Left ventricle myocardium inferior (tissue), 1 donor: ENCODE measurements at places on chromosomes 11 and 22.
A peak's percentile ranks its signal among the peaks of the same experiment; 100 is the strongest.

GRCh38 chr22:37504964-37505363 is 14.3 kb downstream of the CARD10 start:
- peaks cover 14% of the 10 kb centered on the region for H3K27me3 ChIP-seq

GRCh38 chr11:10455637-10456487 is 798 bp downstream of the AMPD3 start:
- H3K4me3 ChIP-seq: peak overlapping the region; percentile 48
- DNase-seq: no peak
- peaks cover 20% of the 10 kb centered on the region for H3K4me1 ChIP-seq
- H3K27me3 ChIP-seq: peaks cover 35% of the 10 kb centered on the region
- no peaks in the 10 kb centered on the region for H3K36me3 ChIP-seq

- H3K27ac ChIP-seq: peak overlapping the region; percentile 89
- no peak for DNase-seq
- H3K4me3 ChIP-seq: no peak overlapping the region
- H3K27me3 ChIP-seq: no peaks in the 10 kb centered on the region
These were observed 1.1 kb upstream of the PYGM start for GRCh38 chr11:64760759-64761420.

- H3K36me3 ChIP-seq: peaks cover 81% of the 10 kb centered on the region
- no peak for DNase-seq
- H3K4me1 ChIP-seq: no peaks in the 10 kb centered on the region
- peaks cover 3% of the 10 kb centered on the region for H3K27me3 ChIP-seq
These were observed 211.9 kb downstream of the MYO18B start for GRCh38 chr22:25953919-25954318.

GRCh38 chr22:48393885-48394284 is 1433.8 kb downstream of the BRD1 start:
- no peaks in the 10 kb centered on the region for H3K36me3 ChIP-seq
- no peak overlapping the region for H3K4me3 ChIP-seq
- H3K27me3 ChIP-seq: peaks cover 87% of the 10 kb centered on the region
- DNase-seq: no peak
- no peaks in the 10 kb centered on the region for H3K4me1 ChIP-seq

GRCh38 chr11:102157219-102157618 is 47.0 kb downstream of the YAP1 start:
- H3K4me1 ChIP-seq: peaks cover 87% of the 10 kb centered on the region
- no peaks in the 10 kb centered on the region for H3K27me3 ChIP-seq
- H3K36me3 ChIP-seq: no peaks in the 10 kb centered on the region
- peak overlapping the region; percentile 0 for H3K4me3 ChIP-seq
- H3K27ac ChIP-seq: peak overlapping the region; percentile 58

DNA sequence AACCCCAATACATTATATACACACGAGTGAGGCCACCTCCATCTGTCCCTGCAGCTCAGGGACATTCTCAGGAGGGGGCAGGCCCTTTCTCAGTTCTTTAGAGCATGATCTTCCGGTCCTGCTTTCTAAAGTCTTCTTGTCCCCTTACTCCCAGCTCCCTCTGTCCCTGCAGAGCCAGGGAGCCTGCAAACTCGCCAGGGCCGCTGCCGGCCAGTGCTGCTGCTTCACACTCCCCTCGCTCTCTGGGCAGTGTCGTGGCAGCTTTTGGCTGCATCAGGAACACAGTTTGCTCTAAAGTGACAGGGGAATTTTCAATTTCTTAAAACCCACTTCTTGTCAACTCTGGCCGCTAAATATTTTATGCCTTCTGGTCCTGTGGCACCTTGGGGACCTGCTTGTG is 130.1 kb upstream of the NARS2 start:
- no peak overlapping the region for H3K4me3 ChIP-seq
- H3K36me3 ChIP-seq: no peaks in the 10 kb centered on the region
- no peaks in the 10 kb centered on the region for H3K4me1 ChIP-seq
- H3K27me3 ChIP-seq: peaks cover 2% of the 10 kb centered on the region

DNA sequence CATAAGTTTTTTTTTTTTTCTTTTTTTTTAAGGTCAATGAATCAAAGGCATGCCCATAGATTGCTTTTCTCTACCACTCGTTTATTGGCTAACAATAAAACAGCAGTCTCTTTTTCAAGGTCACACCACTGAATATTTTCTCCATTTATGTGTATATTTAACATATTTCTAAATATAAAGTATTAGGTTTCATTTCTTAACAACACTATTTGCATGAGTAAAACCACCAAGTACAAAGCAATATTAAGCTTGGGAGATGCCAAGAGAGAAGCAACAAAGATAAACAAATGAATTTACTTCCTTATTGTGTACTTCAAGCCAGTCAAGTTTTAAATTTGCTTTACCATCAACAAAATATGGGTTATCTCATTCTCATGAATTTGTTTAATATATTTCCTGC is 708.9 kb upstream of the CCDC179 start:
- H3K27ac ChIP-seq: no peak overlapping the region
- no peaks in the 10 kb centered on the region for H3K27me3 ChIP-seq

DNA sequence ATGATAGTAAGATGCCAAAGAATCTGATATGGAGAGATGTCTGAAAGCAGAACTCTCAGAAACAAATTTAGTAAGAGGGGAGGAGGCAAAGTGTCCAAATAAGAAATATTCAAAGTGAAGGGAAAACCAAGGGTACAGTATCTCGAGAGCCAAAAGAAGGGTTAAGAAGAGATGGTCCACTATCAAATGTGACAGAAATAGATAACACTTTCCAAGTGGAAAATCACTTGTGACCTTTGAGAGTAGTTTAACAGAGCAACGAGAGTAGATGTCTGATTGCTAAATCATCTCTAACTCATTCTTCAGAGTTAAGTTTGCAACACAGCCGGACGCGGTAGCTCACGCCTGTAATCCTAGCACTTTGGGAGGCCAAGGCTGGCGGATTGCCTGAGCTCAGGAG is 4.3 kb upstream of the BUD13 start:
- peaks cover 48% of the 10 kb centered on the region for H3K36me3 ChIP-seq
- H3K4me3 ChIP-seq: no peak overlapping the region
- DNase-seq: no peak
- H3K4me1 ChIP-seq: peaks cover 17% of the 10 kb centered on the region

DNA sequence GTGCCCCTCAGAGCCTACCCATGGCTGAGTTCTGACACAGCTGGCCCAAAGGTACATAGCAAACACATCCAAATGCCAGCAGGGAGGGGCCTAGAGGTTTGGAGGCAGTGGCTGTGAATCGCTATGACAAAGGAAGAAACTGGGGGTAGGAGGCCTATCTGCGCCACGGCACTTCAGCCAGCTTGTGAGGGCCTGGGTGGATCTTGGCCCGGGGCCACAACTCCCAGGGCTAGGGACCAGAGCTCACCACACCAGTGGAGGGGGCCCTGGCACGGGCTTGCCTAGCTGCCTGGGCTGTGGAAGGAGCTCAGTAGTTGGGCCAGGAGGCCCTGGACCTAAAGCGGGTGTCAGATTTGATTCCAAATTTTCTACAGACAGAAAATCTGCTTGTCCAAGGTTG is 9.4 kb upstream of the NAP1L4 start:
- peak overlapping the region; percentile 80 for H3K27ac ChIP-seq
- peak; percentile 63 for DNase-seq
- no peak overlapping the region for H3K4me3 ChIP-seq
- H3K4me1 ChIP-seq: peaks cover 26% of the 10 kb centered on the region
- peaks cover 70% of the 10 kb centered on the region for H3K36me3 ChIP-seq

DNA sequence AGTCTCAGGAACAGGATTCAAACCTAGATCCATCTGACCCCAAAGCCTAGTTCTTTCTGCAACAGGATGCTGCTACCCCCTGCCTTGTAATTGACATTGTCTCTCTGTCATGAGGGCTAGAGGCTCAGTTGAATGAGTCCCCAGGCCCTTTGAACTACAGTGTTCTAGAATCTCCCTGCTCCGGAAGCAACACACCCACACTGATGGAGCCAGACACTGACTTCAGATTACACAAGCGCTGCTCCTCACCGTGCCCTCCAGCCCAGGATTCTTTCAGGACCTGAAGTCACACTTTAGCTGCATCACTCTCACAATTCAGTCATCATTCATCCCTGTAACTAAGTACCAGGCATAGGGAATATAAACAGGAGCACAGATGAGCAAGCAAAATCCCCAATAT is 69.6 kb downstream of the RAB30 start:
- H3K27ac ChIP-seq: peak overlapping the region; percentile 6
- no peak overlapping the region for H3K4me3 ChIP-seq
- H3K4me1 ChIP-seq: peaks cover 72% of the 10 kb centered on the region

DNA sequence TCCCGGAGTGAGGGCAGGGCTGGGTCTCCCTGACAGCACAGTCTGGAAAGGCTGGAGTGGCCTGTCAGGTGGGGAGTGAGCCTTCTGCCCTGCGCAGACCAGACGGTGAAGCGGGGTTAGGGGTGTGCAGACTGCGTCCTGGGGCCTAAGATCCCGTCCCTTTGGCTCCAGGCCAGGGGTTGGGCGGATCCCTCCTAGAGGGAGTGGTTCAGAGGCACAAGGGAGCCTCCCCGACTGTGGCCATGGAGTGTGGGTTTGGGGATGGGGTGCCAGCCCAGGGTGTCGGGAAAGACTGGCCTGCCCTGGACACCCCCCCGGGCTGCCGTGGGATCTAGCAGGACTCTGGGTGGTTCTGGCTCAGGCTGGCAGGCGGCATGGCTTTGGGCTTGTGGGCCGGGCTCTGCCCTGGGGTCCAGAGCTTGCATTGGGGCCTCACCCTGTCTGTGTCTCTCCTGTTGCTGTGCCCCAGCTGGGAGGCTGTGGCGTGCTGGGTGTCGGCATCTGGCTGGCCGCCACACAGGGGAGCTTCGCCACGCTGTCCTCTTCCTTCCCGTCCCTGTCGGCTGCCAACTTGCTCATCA is 19.5 kb downstream of the TSPAN4 start:
- peaks cover 44% of the 10 kb centered on the region for H3K36me3 ChIP-seq
- peaks cover 34% of the 10 kb centered on the region for H3K4me1 ChIP-seq
- peak; percentile 51 for DNase-seq
- no peaks in the 10 kb centered on the region for H3K27me3 ChIP-seq

GRCh38 chr11:92839450-92839849 is 130.0 kb upstream of the MTNR1B start:
- H3K36me3 ChIP-seq: no peaks in the 10 kb centered on the region
- no peak for DNase-seq
- no peak overlapping the region for H3K4me3 ChIP-seq
- peaks cover 6% of the 10 kb centered on the region for H3K27me3 ChIP-seq
- H3K27ac ChIP-seq: no peak overlapping the region

DNA sequence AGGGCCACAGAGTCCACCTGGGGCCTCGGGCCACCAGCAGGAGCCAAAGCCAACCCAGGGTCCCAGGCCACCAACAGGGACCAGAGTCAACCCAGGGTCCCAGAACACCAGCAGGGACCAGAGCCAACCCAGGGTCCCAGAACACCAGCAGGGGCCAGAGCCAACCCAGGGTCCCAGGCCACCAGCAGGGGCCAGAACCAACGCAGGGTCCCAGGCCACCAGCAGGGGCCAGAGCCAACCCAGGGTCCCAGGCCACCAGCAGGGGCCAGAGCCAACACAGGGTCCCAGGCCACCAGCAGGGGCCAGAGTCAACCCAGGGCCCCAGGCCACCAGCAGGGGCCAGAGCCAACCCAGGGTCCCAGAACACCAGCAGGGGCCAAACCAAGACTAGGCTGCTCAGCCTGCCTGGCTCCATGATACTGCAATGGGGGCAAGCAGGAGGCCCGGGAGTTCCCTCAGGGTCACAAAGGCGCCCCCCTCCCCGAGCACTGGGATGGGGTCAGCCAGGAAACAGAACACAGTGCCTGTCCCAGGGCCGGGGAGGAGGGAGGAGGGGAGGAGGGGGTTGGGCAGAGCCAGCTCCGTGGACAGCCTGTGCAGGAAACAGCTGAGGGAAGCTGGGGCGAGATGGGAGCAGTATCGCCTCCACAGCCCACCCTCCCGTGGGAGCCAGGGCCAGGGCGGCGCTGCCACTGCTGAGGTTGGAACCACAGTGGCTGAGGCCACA is 62.0 kb upstream of the PRR5 start:
- DNase-seq: no peak
- H3K4me3 ChIP-seq: no peak overlapping the region
- no peak overlapping the region for H3K27ac ChIP-seq
- peaks cover 43% of the 10 kb centered on the region for H3K27me3 ChIP-seq

DNA sequence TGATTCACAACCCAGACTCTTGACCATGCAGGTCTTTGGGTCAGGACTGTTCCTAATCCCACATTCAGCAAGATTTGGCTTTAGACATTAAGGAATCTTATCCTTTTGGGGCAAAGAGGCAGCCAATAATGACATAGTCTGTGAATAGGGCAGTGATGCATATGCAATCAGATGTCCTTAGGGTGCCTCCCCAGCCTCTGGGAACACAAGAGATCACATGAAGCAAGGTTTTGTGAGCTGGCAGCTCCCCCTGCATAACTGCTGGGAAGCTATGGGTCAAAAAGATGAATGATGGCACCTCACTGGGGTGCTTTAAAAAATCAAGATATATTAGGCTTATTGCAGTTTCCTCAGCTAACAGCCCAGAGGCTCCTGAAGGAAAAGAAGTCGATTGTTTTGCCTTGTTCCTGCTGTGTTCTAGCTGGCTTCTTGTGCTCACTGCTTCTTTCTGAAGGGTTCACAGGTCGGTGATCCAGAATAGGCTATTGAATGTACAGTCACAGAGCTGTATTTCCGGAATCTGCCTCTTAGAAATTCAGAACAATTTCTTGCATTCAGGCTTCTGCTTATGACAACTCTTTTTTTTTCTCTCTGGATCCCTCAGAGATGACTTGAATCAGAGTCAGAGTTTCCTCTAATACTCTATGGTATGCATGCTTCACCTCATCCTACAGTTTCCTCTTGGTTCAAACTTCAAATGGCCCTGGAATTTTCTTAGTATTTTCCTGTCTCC is 31.7 kb downstream of the INSC start:
- H3K4me1 ChIP-seq: no peaks in the 10 kb centered on the region
- H3K27me3 ChIP-seq: no peaks in the 10 kb centered on the region
- H3K27ac ChIP-seq: no peak overlapping the region
- no peak for DNase-seq
- no peaks in the 10 kb centered on the region for H3K36me3 ChIP-seq
- no peak overlapping the region for H3K4me3 ChIP-seq

DNA sequence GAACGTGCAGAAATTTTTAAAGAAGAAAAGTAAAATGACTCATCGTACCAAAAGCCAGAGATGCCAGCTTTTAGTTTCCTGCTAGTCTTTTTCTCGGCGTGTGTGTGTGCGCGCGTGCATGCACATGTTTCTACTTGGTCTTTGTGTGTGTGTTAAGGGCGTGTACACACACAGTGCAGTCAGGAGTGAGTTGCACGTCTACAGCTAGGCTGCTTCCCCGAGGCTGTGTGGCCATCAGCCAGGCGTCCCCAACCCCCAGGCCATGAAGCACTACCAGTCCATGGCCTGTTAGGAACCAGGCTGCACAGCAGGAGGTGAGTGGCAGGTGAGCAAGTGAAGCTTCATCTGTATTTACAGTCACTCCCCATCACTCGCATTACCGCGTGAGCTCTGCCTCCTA is 36.4 kb downstream of the KCNQ1 start:
- DNase-seq: no peak
- H3K4me1 ChIP-seq: peaks cover 40% of the 10 kb centered on the region
- no peaks in the 10 kb centered on the region for H3K36me3 ChIP-seq

GRCh38 chr22:38713921-38714320 is 8.2 kb downstream of the GTPBP1 start:
- H3K27ac ChIP-seq: no peak overlapping the region
- H3K4me1 ChIP-seq: peaks cover 72% of the 10 kb centered on the region
- H3K27me3 ChIP-seq: no peaks in the 10 kb centered on the region
